ENCODE measurements at places on chromosomes 11 and 22.

DNA sequence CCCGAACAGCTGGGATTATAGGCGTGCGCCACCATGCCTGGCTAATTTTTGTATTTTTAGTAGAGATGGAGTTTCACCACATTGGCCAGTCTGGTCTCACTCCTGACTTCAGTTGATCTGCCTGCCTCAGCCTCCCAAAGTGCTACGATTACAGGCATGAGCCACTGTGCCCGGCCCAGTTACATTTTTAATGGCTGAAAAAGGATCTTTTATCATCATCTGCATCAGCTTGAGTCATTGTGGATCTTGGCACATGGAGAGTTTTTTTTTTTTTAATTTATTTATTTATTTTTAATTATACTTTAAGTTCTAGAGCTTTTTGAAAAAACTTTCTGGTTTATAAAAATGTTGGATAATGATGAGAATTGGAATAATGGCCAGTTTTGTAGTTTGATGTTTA is 8.6 kb downstream of the IGHMBP2 start:
- DNase-seq, result no peak

- no peak for DNase-seq
Observed at GRCh38 chr11:124482362-124483147, 37.1 kb upstream of the OR8B8 start.

DNA sequence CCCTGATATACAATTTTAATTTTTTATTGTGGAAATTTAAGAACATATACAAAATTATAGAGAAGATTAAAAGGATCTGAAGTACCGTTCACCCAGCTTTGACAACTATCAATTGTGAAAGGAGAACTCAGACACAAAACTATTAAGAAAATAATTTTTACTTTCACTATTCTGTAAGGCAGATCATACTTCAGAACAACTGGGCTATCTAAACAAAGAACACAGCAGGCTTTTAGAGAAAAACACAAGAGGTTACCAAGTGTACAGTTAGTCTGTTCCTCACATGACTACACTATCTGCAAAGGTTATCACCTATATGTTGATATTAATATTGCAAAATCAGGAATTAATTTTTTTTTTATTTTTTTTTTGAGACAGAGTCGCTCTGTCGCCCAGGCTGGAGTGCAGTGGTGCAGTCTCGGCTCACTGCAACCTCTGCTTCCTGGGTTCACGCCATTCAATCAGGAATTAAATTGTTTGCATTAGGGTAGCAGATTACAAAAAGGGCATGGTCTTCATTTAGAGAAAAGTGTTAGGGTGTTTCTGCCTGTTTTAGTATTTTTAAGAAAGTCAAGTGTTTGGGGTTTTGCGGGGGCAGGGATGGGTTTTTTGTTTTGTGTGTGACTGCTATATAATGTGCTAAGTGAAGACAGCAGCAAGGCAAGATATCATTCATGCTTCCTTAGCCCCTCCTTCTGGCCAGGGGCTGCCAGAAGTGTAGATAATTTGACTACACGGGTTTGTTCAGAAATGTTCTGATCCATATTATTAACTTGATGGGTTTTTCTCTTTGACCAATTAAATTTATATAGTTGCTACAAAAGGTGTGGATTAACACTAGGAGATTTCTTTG is 27.6 kb upstream of the SIK2 start:
- DNase-seq, result no peak

- DNase-seq, result no peak
Observed at GRCh38 chr11:5546457-5546856, 1.9 kb downstream of the OR52H1 start.
